ENCODE measurements at places on chromosomes 12 and 14.

DNA sequence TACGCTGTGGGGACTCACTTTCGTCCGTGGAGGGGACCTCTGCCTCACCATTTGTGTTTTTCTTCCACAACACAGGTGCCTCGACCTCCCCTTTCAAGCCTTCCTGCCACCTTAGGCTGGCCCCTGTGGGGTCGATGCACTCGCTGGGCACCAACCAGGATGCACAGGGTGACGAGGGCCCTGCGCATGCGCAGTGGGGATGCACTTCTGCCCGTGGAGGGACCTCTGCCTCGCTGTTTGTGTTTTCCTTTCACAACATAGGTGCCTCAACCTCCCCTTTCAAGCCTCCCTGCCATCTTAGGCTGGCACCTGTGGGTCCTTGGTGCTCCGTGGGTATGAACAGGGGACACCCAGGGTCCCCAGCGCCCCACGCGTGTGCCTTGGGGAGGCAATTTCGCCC, 356.8 kb downstream of the ALG10 start:
- DNase-seq, result no peak

DNA sequence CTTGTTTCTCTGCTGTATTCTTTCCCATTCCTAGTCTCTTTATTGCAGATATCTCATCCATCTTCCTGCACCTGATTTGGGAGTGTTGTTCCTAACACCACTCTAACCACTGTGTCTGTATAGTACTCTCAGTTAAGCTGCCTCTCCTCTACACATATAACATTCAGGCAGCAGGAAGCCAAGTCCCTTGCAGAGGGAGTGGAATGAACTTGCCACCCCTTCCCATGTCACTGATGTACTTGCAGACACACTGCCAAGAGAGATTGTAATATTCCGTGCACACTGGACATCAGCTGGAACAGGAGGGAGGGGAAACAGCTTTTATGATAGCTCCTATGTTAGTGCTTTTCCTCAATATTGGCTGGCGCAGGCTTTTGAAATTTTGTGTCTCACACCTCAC, 281.6 kb upstream of the E2F7 start:
- DNase-seq, result no peak

DNA sequence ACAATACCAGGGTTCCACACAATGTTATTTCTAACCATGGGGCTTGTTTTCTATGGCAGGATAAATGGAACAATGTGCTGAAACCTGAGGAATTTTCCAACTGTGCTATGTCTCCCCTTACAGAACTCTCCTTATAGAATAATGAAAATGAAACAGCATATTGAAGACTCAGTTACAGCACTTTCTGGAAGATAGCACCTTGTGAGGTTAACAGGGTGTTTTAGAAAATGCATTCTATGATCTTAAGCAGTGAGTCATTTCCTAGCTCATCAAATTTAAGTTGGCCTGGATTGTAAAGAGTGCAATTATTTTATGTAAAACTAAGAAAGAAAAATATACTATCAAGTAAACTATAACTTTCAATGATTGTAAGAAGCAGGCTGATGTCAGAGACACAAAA, 60.1 kb upstream of the CNTN1 start:
- DNase-seq, result no peak

DNA sequence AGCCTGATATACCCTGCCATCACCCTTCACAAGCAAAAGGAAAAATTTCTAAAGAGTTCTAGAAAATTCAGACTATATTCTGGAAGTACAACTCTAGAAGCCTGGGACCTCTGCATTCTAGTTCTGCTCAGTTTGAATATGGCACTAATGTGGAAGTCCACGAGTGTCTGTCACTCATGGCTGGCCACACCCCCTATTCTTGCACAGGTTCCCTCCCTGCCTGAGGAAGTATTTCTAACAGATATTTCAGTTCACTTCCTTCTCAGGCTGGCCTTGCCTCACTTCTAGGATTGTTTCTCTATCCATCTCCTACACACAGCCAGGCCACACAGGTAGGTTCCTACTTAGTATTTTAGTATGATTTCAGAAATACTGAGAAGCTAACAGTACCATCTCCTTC, 67.4 kb downstream of the PHLDA1 start:
- DNase-seq, result no peak

GRCh38 chr12:108646600-108647579, 13.2 kb upstream of the SELPLG start:
- no peak for DNase-seq

GRCh38 chr12:119448611-119449131, 114.1 kb downstream of the CCDC60 start:
- no peak for DNase-seq

DNA sequence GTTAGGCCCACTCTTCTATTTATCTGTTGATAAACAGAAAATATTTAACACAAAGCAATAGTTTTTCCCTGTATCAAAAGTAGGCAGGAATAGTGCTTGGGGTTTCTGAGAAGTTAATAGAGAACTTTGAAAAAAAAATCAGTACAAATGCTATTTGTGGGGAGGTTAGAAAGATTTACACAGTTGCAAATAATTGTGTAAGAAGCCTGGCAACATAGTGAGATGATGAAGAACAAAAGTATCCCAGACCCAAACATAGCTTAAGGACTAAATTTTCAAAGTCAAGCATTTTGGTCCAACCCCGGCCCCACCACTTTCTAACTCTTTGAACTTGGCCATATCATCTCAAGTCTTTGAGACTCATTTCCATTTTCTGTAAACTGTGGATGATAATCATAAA, 687.5 kb upstream of the TMEM132C start:
- DNase-seq, result no peak

- DNase-seq, result no peak
Observed at GRCh38 chr12:120814903-120815429, 89.2 kb downstream of the SPPL3 start.

DNA sequence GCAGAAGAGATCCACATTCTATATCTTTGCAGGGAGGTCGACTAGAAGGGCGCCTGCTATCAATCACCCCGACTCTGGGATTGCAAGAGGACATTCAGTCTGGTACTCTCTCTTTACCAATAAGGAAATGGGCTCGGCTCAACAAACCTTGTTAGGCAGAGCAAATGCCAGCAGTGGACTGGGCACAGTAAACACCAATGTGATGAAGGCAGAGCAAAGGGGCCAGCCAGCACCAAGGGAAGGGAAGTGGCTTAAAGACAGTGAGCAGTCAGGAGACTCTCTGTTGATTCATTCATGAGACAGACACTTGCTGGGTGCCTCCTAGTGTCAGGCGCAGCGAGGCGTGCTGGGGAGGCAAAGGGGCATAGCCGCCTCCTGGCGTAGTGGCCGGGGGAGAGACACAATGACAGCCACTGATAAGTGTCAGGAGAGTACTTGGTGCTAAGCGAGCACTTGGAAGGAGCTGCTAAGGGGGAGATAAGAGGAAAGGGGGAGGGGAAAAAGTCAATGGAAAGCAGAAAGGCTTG, 34.1 kb downstream of the TMCC3 start:
- no peak for DNase-seq

Data from effector memory CD4-positive, alpha-beta T cell (primary cell).